Type B pancreatic cell (in vitro differentiated cells): ENCODE measurements at places on chromosomes 4 and X. TPM values are rescaled to one million over a fixed set of nuclear protein-coding genes. Genes with fewer than 3 reads are reported as not detected.

SULT1B1 gene
- total RNA-seq: 2.5 and 4.4 TPM in 2 replicates

SGCB gene
- 23.6 and 39.1 TPM in 2 replicates for total RNA-seq

FGF16 gene
- not detected in 2 replicates for total RNA-seq

SPANXN4 gene
- not detected in 2 replicates for total RNA-seq

NPY5R gene
- total RNA-seq: 8.8 TPM in 1 of 2 replicates, not detected in the other

GPR143 gene
- total RNA-seq: 4.7 TPM in 2 replicates

ARL9 gene
- total RNA-seq: 0.74 and 1.1 TPM in 2 replicates

FAM47C gene
- total RNA-seq: not detected in 2 replicates

PHOX2B gene
- 0.36 and 1.7 TPM in 2 replicates for total RNA-seq

FGF13 gene
- 8.9 and 13.4 TPM in 2 replicates for total RNA-seq

HS3ST1 gene
- total RNA-seq: 2.5 and 4.6 TPM in 2 replicates
